ENCODE measurements at places on chromosomes 6 and 20.

DNA sequence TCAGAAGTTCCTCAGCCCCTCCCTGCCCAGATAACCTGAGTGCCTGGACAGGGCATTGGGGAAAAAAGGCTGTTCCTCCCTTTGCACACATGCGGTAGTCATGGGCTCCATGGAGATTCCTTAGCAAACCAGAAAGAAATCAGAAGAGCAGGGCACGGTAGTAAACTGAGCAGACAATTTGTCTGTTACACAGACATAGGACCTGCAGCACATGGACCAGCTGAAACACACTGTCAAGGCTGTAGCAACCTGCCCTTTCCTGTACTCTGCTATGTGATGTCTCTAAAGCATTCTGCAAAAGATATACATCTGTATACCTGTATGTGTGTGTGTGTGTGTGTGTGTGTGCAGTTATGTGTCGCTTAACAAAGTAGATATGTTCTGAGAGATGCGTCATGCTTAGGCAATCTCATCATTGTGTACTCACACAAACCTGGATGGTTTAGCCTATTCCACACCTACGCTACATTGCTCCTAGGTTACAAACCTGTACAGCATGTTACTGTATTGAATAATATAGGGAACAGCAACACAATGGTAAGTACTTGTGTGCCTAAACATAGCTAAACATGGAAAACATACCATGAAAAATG, 44.4 kb upstream of the BMP5 start:
- no peak for DNase-seq

DNA sequence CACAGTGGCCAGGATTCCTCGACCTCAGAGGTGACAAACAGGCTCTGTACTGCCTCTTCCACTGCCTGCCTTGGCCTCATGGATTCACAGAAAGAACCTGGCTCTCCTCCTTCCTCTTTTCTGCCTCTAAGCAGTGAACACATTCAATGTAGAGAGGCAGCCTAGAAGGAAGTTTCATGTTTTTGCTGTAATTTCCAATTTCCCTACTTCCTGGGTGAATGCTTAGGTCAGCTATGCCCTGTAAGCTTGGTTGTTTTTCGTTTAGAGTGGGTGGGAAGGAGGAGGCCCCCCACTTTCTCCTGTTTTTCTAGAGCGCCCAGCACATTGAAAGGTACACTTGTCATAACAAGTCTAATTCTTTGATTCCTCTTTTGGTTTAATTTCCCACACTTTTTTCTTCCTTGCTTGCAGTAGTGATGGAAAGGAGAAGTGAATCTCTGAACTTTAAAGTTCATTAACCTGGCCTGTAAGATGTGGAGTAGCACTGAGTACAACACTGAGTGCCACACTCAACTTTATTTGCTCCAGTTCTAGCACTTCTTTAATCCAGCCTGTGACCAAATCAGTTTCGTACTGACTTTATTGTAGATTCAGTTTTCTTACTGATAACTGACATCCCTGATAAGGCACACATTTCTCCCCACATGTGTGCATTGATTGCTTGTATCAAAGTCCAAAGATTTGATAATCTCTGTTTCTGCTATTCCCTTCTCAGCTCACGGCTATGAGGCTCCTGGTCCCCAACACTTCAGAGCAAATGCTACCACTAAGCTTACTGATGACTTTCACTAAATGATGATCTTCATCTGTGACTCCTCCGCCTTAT, 100.0 kb upstream of the MAN1A1 start:
- no peak for DNase-seq

DNA sequence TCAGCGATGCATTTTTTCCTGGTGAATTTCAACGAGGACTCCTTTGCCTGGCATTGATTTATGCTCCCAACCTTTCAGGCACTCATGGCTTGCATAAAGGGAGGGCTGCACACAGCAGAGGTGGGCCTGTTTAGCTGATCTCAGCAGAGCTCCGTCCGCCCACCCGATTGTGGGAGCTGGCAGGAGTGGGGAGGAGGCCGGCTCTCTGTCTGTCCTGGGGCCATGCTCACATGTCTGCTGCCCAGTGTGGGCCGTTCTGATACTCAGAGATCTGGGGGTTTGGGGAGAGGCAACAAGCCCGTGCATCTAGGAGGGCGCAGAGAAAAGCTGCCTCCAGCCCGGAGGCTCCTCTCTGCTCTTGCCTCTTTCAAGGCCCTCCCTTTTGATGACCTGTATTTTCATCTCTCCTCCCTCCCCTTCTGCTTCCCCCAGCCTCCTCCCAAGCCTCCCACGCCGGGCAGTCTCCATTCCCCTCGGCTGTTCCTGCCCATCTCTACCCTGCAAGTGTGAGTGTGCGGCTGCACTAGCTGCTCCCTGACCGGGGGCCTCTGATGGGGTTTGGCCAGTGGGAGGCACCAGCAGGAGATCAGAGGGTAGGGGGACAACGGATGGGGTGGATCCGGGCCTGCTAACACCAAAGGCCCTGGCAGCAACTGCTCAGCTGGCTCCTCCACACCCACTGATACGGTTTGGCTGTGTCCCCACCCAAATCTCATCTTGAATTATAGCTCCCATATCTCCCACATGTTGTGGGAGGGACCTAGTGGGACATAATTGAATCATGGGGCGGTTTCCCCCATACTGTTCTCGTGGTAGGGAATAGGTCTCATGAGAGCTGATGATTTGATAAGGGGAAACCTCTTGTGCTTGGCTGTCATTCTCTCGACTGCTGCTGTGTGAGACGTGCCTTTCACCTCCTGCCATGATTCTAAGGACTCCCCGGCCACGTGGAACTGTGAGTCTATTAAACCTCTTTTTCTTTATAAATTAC, 39.6 kb upstream of the MLN start:
- no peak for DNase-seq

DNA sequence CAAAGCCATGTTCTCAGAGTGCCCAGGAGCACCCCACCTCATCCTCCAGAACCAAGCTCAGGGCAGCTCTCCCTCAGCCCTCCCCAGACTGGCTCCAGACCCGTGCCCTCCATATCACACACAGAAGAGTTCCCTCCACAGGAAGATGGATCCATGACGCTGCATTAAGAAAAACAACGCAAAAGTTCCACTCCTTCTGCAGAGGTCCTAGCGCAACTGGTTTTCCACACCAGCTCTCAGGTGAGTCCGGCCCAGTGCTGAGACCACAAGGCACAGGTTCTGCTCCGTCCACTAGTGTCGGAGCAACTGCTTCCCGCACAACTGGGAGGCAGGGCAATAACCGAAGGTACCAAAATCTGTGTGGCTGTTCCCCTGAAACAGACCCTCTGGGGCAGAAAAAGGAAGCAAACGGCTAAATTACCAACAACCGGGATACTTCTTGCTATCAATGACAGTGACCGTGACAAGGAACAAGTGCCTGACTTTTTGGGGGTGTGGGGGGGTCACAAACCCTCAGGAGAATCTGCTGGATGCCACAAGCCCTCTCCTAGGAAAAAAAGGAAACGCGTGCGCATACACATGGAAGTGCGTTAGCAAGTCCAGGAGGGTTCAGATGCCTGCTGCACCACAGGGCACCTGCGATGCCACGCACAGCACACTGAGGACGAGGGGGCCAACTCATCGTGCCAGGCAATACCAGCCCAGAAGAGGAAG, 49.2 kb downstream of the MYH7B start:
- DNase-seq: no peak

GRCh38 chr20:52427960-52428359, 236.4 kb upstream of the ZFP64 start:
- no peak for DNase-seq

GRCh38 chr6:107561306-107561705, 71.4 kb downstream of the SOBP start:
- DNase-seq: no peak

- no peak for DNase-seq
Measured at GRCh38 chr6:64777941-64778785, 928.9 kb downstream of the EYS start.

- DNase-seq: no peak
Measured at GRCh38 chr6:153938876-153939275, 100.2 kb upstream of the OPRM1 start.

DNA sequence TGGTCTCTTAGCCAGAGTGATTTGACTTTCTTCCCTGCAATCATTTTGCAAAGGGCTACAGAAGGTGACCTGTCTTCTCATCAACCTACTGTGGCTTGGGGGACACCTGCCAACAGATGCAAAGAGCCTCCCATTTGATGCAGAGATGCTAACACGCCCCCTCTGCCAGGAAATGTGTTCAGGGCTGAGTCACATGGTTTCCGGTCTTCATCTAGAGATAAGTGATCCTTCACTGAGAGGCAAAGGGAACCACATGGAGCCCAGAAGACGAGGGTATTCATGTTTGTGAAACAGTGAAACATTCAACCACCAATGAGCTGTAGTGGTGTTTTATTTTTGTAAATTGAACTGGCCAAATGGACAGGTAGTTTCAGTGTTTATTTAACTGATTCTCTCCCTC, 109.0 kb upstream of the RIN2 start:
- no peak for DNase-seq

DNA sequence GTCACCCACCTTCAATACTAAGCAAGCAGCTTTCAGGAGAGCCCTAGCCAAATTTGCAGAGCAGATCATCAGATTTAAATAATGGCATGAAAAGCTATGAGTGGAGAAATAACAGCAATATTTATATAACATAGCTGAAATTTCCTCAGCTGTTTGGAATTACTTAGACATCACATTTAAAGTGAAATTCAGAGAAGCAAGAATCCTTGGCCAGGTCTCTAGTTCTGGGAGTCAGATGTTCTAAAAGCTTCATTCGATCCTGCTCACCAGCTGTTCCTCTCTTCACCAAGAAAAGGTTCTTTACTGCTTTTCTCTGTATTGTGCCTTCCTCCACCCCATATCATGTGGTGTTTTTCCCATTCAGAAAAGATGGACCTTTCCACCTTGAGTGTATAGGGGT, 152.3 kb upstream of the JAG1 start:
- peak; percentile 10 for DNase-seq

DNA sequence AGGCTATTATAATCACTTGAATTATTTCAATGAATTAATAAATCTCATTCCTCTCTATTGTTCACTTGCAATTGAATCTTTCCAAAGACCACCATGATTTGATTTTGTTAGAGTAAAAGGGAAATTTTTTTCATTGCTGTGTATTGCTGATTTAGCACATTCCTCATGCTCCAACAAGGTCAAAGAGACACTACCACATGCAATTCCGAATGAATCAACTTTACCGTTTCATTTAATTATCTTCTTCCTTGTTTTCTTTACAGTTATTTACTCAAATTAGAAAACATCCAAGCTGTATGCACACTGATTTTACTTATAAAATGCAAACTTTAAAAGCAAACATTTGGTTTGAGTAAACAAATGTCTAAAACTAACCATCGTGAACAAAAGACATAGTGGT, 967 bp downstream of the KIAA0408 start:
- no peak for DNase-seq

DNA sequence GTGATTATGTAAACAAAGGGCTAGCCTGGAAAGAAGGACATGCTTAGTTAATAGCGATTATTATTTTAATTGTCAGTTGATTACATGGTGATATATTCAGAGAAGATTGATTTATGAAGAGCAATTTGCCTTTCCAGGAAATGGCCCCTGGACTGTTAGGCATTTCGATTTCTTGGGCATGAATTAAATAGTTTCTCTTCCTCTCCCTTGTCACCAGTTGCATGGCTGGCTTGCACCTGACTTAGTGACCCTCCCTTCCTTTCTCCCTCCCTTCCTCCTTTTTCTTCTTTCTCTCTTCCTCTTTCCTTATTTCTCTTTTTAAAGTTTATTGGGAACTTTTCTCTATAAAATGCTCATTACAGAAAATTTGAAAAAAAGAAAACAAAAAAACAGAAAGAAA, 235.4 kb downstream of the CDC5L start:
- no peak for DNase-seq

- DNase-seq: no peak
Measured at GRCh38 chr20:41510224-41510623, 108.0 kb downstream of the CHD6 start.

DNA sequence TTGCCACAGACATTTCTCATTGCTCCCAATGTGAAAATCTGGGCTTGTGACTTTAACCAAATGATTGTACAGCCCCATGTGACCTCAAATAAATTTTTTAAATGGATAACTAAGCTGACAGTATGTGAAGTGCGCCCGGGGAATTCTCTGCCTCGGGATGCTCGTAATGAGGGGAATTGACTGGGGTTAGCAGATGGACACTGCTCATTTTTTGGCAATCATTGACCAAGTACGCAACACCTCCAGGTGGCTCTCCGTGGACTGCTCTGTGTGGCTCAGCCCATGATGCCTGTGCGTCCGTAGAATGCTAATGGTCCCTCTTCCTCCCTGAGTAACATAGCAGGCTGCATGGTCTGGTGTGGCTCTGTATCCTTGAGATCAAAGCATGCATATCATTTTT, 42.4 kb downstream of the FARS2 start:
- DNase-seq: no peak

Data from AG04450 (cell line).